Esophagus squamous epithelium (tissue), 5 donors: ENCODE measurements at places on chromosomes 11 and 22. TPM values are rescaled to one million over a fixed set of nuclear protein-coding genes. Genes with fewer than 3 reads are reported as not detected.

GRCh38 chr11:64620381-64620971, 29.5 kb downstream of the SLC22A12 start:
- H3K27ac ChIP-seq = no peak overlapping the region
- peaks cover 18% of the 10 kb centered on the region for H3K4me1 ChIP-seq
- no peak overlapping the region for H3K4me3 ChIP-seq
- H3K27me3 ChIP-seq = no peaks in the 10 kb centered on the region

GRCh38 chr11:34640050-34640923, 19.4 kb downstream of the EHF start:
- H3K36me3 ChIP-seq = peaks cover 3% of the 10 kb centered on the region
- peak overlapping the region; percentile 90 for H3K27ac ChIP-seq
- H3K4me1 ChIP-seq = peaks cover 8% of the 10 kb centered on the region

DNA sequence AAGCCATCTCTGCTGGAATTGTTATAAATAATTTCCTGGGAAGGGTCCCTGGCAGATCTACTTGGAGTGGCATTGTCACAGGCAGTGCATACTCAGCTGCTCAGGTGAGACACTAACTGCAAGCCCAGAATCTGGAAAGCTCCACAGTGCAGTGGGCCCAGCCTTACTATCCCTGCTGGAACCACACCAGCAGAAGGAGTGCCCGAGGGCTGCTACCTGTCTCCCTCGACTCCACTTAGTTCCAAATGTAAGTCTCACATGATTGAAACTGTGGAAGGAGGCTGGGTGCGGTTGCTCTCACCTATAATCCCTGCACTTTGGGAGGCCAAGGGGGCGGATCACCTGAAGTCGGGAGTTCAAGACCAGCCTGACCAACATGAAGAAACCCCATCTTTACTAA, 14.3 kb upstream of the SYVN1 start:
- no peak overlapping the region for H3K4me3 ChIP-seq
- H3K27ac ChIP-seq = peak overlapping the region; percentile 86
- H3K4me1 ChIP-seq = peaks cover 7% of the 10 kb centered on the region
- no peak for DNase-seq
- no peaks in the 10 kb centered on the region for H3K36me3 ChIP-seq
- no peaks in the 10 kb centered on the region for H3K27me3 ChIP-seq

DNA sequence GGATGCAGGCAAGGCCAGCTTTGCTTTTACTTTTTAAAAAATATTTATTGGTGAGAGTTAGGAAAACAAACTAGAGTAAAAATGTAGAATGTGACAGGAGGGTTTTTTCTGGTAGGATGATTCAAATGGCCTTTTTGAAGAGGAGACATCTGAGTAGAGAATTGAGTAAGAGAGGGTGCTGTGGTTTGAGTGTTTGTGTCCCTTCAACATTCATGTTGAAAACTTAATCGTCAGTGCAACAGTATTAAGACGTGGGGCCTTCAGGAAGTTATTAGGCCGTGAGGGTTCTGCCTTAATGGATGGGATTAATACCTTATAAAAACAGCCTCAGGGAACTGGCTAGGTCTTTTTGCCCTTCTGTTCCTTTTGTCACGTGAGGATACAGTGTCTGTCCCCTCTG, 288.8 kb upstream of the C11orf87 start:
- H3K4me3 ChIP-seq = no peak overlapping the region
- H3K36me3 ChIP-seq = no peaks in the 10 kb centered on the region

GRCh38 chr11:123233280-123233974, 38.4 kb upstream of the CLMP start:
- no peaks in the 10 kb centered on the region for H3K27me3 ChIP-seq
- H3K4me3 ChIP-seq = no peak overlapping the region
- no peaks in the 10 kb centered on the region for H3K4me1 ChIP-seq
- no peak overlapping the region for H3K27ac ChIP-seq
- H3K36me3 ChIP-seq = no peaks in the 10 kb centered on the region

OSBP2 gene
- 3.9 TPM for total RNA-seq

DNA sequence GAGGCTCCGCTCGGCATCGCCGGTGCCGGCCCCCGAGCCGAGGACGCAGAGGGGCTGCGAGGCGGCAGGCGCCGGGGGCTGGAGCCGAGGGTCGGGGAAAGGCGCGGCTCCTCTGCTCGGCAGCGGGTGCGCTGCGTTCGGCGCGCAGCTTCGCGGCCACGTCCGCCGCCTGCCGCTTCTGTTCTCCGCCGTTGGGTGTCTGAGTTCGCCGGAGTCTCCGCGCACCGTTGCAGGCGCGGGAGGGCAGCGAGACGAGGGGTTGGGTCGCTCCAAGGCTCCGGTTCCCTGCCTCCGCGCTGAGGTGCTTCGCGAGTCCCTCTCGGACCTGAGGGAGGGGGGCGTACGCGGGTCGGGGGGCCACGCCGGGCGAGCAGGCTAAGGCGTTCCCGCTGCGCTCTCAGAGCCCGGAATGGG, 347 bp downstream of the MN1 start:
- no peak for DNase-seq
- peak overlapping the region; percentile 86 for H3K4me3 ChIP-seq
- peak overlapping the region; percentile 89 for H3K27ac ChIP-seq

DNA sequence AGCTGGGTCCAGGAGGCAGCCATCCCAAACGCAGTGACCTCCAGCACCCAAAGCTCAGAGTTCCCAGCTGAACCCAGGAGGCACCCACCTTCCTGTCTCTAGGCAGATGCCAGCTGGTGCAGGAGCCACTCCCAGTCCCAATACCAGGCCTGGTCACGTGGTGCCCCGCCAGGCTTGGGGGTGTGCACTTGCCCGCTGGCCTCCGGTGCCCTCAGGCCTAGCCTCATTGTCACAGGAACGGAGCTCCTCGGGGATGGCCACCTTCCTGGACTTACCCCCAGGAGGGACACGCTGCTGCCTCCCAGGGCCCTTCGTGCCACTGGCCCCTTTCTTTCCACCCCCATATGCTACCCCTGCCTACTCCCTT, 4.6 kb downstream of the BID start:
- H3K4me3 ChIP-seq = no peak overlapping the region
- H3K27me3 ChIP-seq = no peaks in the 10 kb centered on the region
- H3K27ac ChIP-seq = no peak overlapping the region
- peaks cover 11% of the 10 kb centered on the region for H3K4me1 ChIP-seq
- DNase-seq = no peak

GRCh38 chr11:123338266-123338800, 91.7 kb upstream of the GRAMD1B start:
- H3K27ac ChIP-seq = no peak overlapping the region
- H3K4me3 ChIP-seq = no peak overlapping the region
- no peak for DNase-seq
- H3K27me3 ChIP-seq = no peaks in the 10 kb centered on the region
- H3K36me3 ChIP-seq = no peaks in the 10 kb centered on the region

DNA sequence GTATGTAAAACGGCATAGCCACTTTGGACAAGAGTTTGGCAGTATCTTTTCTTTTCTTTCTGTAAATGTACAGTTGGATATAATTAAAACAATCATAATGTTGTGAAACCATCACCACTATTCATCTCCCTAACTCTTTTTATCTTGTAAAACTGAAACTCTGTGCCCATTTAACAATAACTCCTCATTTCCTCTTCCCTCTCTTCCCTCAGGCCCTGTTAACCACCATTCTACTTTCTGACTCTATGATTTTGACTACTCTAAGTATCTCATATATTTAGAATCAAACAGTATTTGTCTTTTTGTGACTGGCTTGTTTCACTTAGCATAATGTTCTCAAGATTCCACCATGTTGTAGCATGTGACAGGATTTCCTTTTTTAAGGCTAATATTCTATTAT, 10.2 kb downstream of the SCUBE2 start:
- H3K36me3 ChIP-seq = no peaks in the 10 kb centered on the region
- no peaks in the 10 kb centered on the region for H3K27me3 ChIP-seq
- no peak overlapping the region for H3K27ac ChIP-seq
- no peak for DNase-seq
- H3K4me1 ChIP-seq = no peaks in the 10 kb centered on the region
- no peak overlapping the region for H3K4me3 ChIP-seq

GRCh38 chr11:21911061-21911460, 281.8 kb upstream of the ANO5 start:
- no peak for DNase-seq
- no peak overlapping the region for H3K27ac ChIP-seq
- H3K4me3 ChIP-seq = no peak overlapping the region
- no peaks in the 10 kb centered on the region for H3K36me3 ChIP-seq
